ENCODE measurements at places on chromosomes 3 and 15.

GRCh38 chr3:171011109-171011872 is 15.2 kb downstream of the SLC2A2 start:
- no peak for DNase-seq

DNA sequence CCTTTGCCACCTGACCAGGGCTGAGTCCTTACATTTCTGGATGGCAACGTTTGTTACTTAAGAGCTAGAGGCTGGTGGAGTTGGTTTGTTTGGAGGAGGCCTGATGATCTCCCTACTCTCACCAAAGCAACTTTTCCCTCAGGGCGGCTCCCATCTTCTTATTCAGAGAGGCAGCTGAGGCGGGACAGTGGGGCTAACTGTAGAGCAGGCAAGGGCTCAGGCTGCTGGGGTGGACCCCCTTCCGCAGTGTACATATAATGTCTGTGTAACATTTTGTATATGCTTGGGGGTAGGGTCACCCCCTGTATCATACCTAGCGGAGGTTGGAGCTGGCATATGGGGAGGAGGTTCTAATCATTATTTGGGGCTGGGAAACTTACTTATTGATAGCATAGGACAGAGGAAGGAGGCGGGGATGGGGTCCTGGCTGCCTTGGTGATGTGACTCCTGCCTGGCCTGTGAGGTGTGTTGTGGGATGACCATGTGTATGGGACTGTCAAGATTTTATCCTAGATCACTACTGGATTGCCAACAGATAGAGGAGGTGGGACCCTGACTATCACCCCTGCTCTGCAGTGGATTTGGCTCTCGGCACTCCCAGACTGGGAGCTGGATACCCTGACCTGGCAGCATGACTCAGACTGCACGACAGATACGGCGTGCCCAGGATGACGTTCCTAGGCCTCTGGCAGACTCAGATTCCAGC is 52.5 kb upstream of the UBE2Q2 start:
- DNase-seq: no peak

GRCh38 chr3:53196575-53197407 is 35.8 kb downstream of the PRKCD start:
- peak; percentile 49 for DNase-seq

GRCh38 chr3:59506191-59506590 is 456.4 kb upstream of the CFAP20DC start:
- DNase-seq: no peak

DNA sequence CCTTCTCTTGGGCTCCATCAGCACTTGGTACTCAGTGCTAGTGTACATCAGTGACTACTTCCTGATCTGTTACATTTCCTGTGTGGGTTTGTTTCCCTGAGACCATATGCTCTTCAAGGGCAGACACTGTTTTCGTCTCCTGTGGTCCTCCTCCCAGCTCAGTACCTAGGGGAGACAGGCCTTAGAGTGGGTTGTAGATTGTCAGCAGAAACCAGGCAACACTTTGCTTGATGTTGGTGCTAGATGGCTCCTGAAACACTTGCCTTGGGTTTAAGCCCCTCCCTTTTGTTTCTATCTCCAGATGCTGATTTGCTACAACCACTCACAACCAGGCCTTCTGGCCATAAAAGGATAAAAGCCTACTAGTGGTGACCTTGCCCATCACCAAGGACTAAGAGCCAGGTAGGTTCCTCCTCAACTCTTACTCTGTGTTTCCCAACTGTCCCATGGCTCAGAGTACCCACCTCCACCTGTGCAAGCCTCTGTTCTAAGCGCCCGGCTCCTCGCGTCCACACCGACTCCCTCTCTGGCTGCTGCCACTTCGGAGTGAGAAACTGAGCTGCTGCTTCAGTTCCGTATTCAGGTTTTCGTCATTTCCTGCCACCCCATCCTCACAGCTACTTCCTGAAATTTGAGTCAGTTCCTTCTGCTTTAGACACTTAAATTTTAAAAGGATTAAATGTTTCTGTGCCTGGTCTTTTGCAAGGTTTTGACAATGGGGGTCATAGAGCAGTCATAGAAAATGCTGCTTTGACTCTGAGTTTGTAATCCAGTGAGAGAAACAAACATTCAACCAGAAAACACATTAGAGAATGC is at the start of gene HCLS1:
TSS of gene HCLS1 (minus strand) at position 548 of the 816 bp plus-strand sequence. CDS start 2,556 bp downstream, outside the sequence.
- peak; percentile 81 for DNase-seq

GRCh38 chr15:38424101-38424552 is 29.8 kb upstream of the FAM98B start:
- DNase-seq: no peak

GRCh38 chr15:27595211-27595610 is 503.9 kb downstream of the OCA2 start:
- DNase-seq: no peak

All from CD4-positive, alpha-beta T cell treated with Interleukin-10 for 1 hour (primary cell).